ENCODE measurements at places on chromosomes 2 and 18.

DNA sequence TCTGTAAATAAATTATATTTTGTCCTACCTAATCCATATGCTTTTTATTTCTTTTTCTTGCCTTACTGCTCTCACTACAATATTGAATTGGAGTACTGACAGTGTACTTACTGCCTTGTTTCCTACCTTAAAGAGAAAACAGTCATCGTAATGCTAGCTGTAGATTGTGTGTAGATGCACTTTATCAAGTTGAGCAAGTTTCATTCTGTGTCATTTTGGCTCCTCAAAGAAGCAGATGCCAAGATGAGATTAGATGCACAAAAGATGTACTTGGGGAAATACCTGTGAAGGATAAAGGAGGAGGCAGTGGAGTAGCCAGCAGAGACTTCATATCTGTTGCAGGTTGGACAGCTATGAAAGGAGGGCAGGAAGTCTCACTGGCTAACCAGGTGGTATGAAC is 145.5 kb downstream of the FTCDNL1 start:
- DNase-seq, result no peak

GRCh38 chr2:67954093-67954748 is 108.6 kb downstream of the C1D start:
- DNase-seq, result peak; percentile 96

- DNase-seq, result no peak
These were observed 110.9 kb downstream of the BCL2 start for GRCh38 chr18:63208676-63209075.

DNA sequence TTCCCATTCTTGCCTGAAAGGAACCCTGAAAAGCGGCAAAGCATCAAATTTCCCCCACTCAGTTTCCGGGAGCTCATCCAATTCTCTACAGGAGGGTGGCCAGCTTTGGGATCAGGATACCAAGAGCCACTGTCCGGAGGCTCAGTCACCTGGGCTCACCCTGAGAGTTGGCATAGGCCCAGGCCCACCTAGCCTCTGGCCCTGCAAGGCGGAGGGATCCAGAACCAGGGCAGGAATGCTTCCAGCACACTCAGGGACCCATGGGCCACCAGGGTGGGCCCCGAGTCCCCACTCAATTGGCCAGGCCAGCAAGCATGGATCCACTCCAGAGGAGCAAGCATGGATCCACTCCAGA is 432.9 kb upstream of the MYT1L start:
- no peak for DNase-seq

DNA sequence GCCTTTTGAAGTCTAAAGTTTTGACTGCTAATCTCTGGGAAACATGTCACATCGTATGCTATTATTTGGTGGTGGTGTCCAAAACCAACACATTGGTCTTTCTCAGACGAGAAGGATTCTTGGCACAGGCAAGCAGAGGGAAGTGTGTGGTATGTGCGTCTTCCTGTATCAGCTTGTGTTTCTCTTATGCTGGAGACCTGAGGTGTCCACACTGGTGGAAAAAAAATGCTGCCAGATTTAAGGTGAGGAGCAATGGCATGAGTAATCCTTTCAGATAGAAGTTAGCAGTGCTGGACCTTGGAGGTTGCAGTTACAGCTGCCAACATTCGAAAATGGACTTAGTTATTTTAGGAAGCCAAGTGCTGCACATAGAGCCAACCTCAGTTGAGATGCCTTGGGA is 11.7 kb upstream of the FHL2 start:
- DNase-seq, result no peak

DNA sequence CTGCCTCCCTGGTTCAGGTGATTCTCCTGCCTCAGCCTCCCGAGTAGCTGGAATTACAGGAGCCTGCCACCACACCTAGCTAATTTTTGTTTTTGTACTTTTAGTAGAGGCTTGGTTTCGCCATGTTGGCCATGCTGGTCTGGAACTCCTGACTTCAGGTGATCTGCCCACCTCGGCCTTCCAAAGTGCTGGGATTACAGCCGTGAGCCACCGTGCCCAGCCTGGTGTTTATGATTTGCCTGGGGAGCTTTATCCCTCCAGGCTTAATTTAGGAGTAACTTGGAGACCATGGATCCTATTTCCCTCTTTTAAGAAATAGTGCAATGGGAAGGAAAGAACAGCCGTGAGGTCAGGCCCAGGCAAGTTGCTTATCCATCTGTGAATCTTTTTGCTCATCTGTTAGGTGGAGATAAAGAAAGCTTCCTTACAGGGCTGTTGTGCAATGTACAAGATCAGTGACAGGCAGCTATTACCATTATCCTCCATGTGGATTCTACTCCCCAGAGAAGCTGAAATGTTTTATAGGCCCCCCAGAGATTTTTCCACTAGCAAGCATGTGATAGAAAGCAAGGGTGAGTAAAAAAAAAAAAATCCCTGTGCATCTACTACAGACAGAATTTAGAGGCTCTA is 104.9 kb upstream of the MGAT5 start:
- no peak for DNase-seq

DNA sequence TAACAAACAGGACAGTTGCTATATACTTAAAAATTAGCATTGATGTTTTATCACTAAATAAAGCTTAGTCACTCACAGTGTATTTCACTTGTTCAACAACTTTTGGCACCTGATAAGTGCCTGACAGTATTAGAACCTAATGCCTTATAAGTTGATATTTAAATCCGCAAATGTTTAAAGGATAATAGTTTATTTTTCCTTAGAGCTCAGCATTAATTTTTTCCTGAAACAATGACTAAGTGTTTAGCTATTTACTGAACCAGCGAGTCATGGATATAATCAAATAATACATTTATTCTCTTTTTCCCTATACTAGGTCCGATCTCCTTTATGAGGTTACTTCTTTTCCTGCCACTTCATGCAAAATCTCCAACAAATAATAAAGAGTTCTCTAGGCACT is 146.0 kb upstream of the PGAP1 start:
- no peak for DNase-seq

Measured in NCI-H1436 treated with DMSO at 0.1 percent for 48 hours (cell line).